ENCODE measurements at places on chromosomes 1 and 21.

DNA sequence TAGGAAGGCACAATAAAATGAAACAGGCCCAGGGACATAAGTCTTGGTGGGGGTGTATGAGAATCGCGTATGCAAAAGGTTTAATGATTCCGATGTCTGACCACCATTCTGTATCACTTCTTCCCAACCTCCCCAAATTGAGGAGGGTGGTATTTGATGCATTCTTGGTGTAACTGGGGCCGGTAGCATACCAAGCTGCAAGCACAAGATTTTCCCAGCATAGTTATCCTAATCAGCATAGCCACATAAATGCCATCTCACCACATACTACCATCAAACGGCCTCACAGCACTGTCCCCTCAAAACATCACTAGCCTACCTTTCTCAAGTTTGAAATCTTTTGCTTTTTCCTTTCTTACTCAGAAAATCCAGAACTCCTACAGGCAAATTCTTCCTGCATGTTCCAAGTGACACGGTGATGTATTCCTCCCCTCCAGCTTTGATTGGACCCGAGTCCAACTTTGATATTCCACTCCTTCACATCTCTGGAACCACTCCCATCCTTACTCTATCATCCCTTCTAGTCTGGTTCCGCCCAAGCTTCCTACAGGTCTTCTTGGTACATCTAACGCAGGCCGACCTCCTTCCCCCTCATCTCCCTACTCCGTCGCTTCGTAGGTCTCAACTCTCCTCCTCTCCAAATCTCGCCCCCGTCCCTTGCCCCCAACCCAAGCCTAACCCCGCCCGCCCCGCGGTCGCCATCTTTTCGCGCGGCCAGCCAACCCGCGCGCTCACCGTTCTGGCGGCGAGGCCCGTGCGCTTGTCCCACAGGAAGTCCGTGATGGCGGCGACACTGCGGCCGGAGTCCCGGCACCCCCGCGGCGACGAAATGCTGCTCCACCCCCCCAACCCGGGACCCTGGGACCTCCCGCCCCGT is 600 bp downstream of the CLK2 start:
- ATAC-seq: peak; percentile 62

DNA sequence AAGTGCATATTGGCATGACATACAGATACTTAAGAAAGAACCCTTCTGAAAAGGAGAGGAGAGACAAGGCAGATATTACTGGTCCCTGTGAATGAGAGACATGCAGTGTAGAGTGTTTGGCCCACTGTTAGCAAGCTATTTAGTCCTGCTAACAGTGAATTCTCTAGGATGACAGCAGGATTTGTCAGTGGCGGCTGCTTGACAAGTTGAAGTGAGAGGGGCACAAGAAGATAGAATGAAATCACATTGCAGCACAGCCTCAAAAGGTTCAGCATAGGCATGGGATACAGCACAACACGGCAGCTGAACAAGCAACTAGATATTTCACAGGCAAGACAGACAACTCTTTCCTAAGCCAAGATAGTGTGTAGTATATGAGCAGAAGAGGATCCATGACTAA is 407.9 kb downstream of the PLA2G4A start:
- peak; percentile 63 for ATAC-seq

- ATAC-seq: no peak
These were observed at the start of gene CFHR3 for GRCh38 chr1:196774603-196775002. Gene CFHR3 (plus strand): TSS chr1:196774840. CDS start chr1:196774887, 47 bp downstream.

DNA sequence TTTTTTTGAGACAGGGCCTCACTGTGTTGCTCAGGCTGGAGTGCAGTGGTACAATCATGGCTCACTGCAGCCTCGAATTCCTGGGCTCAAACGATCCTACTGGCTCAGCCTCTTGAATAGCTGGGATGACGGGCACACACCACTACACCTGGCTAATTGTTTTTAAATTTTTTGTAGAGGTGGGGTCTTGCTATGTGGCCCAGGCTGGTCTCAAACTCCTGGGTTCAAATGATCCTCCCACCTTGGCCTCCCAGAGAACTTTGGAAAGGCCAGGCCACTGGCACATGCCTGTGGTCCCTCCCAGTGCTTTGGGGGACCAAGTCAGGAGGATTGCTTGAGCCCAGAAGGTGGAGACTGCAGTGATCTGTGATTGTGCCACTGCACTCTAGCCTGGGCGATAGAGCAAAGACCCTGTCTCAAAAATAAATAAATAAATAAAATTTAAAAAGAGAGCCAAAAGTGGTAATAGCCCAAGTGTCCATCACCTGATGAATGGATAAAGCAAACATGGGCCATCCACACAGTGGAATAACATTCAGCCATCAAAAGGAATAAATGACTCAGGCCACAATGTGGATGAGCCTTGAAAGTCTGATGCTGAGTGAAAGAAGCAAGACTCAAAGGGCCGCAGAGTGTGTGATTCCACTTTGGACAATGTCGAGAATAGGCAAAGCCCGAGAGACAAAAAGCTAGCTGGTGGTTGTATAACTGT is 40.8 kb downstream of the PRSS38 start:
- no peak for ATAC-seq

GRCh38 chr1:29094433-29094832 is 29.3 kb downstream of the TMEM200B start:
- ATAC-seq: no peak

GRCh38 chr1:101005183-101005582 is 20.4 kb downstream of the DPH5 start:
- no peak for ATAC-seq

- ATAC-seq: no peak
These were observed 5.1 kb downstream of the COL24A1 start for GRCh38 chr1:86151427-86151826.

DNA sequence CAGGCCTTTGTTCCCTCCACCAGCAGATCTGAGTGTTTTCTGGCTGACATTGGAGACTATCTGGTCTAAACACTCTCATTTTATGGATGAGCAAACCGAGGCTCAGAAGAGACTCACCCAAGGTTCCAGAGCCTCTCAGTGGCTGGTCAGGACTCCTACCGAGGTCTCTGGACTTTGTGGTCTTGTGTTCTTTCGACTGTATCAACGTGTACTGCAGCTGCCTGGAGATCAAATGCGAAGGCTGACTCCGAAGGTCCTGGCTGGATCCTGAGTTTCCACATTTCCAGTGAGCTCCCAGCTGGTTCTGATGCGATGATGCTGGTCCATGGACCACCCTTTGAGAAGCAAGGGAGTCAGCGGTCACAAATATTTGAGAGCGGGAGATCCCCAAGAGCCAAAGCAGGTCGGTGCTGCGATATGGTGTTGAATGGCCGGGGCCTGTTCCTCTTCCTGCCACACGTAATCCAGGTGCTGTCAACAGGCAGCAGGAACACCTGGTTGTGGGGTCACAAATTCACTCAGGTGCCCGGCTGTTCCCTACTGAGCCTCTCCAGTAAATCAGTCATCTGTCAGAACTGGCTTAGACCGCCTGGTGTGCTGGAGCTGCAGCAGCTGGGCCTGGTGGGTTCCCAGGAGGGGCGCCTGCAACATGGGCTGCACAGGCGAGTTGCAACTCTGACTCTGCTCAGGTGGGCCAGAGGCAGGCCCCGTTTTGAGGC is 94.8 kb upstream of the USP24 start:
- no peak for ATAC-seq

- no peak for ATAC-seq
These were observed 83.2 kb downstream of the HIVEP3 start for GRCh38 chr1:41835485-41835884.

DNA sequence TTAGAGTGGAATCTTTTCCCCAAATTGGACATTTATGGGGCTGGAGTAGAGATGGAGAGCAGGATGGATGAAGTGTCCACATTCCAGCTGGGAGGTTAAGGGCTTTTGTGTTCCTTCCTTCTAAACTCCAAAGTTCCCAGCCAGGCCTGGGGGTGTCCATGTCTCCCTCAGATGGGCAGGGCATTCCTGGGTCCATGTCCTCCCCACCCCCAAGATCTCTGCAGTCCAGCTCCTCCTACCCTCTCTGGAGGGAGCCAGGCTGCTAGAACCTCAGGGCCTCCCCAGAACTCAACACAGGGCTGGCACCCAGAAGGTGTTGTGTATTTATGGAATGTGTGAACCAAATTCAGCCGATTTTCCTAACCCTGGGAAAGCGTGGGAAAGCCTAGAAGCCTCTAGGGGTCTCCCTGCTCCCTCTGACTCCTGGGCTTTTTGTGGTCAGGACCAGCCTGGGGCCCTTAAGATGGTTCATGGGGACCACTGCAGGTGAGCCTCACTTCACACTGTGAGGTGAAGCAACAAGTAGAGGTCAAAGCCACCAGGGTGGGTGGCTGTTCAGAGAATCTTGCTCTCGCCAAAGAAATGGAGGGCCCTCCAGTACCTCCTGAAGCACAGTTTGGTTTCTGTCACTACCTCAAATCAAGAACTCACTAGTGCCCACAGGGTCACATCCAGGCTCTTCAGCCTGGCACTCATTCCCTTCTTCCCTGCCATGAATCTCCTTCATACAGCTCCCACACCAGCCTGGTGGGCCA is 54.8 kb downstream of the GLIS1 start:
- ATAC-seq: no peak

- ATAC-seq: no peak
These were observed 176.5 kb downstream of the PSMG1 start for GRCh38 chr21:39006571-39007311.

GRCh38 chr1:58155418-58156123 is 391.0 kb downstream of the OMA1 start:
- peak; percentile 81 for ATAC-seq

DNA sequence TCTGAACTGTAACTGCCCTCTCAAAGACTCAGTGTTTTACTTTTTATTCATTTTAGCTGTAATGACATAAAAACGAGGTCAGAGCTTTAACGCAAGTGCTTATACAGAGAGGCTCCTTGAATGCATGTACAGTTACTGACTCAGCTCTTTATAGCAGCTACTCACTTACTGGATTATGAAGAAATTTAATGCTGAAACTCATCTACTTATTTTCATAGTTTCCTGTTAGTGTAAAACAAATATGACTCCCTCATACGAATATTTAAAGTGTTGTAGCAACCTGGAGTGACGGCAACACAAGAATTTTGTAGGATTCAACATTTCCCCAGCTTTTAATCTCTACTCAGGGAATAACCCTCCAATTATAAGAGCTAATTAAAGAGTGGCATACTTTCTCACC is 32.7 kb downstream of the ADSS2 start:
- no peak for ATAC-seq

DNA sequence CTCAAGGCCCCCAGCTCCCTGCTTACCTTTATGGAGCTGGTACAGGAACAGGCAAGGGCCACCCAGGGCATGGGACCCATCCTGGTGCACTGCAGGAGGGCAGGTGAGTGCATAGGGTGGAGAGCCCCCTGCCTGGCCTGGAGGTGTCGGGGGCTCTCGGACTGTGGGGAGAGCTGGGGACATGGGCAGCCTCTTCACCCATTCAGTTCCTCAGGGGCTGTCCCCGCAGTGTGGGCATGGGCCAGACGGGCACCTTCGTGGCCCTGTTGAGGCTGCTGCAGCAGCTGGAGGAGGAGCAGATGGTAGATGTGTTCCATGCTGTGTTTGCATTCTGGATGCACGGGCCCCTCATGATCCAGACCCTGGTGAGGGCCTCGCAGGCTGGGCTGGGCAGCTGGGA is 7.3 kb upstream of the LGR6 start:
- ATAC-seq: no peak

GRCh38 chr21:27047658-27048314 is 80.9 kb upstream of the ADAMTS5 start:
- peak; percentile 72 for ATAC-seq

- ATAC-seq: no peak
These were observed 3.4 kb downstream of the FAM110D start for GRCh38 chr1:26162220-26162709.

GRCh38 chr1:178096421-178096820 is 2.5 kb downstream of the RASAL2 start:
- ATAC-seq: no peak

DNA sequence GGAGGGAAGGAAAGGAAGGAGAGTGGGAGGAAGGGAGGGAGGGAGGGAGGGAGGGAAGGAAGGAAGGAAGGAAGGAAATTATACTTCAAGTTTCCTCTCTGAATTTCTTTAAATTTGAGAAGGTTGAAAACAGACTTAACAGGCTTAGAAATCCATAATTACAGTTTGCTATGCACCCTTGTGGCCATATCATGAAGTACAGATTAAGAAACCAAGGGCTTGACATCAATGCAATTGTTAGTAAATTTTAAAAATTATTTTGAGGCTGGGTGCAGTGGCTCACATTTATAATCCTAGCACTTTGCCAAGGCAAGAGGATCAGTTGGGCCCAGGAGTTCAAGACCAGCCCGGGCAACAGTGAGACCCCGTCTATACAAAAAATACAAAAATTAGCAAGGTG is 14.4 kb downstream of the ANP32E start:
- peak; percentile 92 for ATAC-seq

DNA sequence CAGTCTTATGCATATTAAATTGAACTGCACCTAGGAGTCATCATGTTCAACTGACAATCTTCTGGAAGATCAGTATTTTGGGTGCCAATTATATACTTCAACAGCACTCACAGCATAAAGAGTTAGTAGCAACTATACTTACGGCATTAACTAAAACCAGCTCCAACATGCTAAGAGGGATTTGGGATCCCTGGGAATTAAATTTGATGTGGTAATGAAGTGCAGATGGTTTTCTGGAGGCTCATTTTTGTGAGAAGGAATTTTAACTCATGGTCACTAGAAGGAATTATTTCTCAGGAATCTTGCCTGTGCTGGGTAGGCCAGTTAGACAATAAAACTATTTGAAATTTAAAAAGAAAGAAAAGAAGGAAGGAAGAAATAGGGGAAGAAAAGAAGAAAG is 18.3 kb downstream of the IFI44 start:
- ATAC-seq: peak; percentile 54

DNA sequence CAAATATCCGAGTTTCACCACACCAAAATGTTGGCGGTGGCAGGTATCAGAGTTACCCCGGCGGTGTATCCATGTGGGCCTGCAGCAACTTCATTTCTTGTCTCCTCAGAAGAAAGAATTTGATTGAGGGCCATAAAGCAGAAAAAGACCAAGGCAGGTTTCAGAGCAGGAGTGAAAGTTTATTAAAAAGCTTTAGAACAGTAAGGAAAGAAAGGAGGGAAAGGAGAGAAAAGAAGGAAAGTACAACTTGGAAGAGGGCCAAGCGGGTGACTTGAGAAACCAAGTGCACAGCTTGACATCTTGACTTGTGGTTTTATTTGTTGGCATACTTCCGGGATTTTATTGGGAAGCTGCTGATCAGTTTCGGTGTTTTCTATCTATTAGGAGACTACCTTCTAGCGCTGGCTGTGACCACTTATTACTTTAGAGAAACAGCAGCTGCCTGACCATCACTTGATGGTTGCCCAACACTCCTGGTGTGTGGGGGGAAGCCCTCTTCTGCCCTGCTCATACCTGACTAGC is 75.5 kb upstream of the RAB3GAP2 start:
- ATAC-seq: no peak

DNA sequence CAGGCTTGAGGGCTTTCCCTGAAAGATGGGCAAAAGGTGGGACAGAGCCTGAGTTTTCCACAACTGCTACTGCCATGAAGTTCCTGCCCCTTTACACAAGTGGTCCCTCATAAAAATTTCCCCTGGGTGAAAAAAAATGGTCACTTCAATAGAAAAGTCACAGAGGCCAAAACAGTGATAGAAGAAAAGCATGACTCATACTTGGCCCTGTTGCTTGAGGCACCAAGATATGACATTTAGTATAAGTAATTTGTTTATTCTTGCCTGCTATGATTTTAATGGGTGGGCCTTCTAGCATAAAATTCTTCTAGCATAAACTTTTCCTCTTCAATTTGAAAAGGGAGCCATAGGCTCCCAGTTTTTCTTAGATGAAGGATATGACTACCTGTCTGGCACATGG is 280.2 kb downstream of the DPYD start:
- peak; percentile 26 for ATAC-seq

All from SK-N-SH treated with all-trans-retinoic acid at 6 μM for 48 hours (cell line).